CD4-positive, alpha-beta T cell treated with Interleukin-2 at 100 ng/mL for 4 hours (primary cell): ENCODE measurements at places on chromosomes 1 and 21.

DNA sequence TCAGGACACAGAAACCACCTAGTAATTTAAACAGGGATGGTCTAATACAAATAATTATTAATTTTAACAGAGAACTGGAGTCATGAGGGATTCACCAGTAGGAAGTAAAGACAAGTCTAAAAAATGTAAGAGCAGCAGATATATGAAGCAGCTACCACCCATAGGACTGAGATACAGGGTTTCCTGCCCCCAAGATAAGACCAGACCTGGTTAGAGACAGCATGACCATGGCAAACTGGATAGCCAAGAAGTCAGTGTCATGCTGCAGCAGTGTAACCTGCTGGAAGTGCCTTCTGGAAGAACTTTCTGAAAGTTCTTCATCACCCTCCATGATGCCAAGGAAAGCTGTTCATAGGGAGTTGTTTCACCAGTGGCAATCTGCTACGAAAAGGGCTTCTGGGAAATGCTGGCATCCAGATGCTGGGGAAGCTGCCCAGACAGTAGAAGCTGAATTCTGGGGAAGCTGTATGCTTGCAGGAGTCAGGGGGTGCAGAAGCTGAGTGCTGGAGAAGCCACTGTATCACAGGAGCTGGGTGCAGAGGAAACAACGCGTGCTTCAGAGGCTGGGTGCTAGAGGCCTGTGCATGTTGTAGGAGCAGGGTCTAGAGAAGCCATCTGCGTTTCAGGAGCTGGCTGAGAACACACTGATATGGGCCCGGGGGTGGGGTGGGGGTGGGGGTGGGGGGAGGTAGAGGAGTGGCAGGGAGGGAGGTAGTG is 356.4 kb downstream of the DISC1 start:
- DNase-seq, result no peak

- peak; percentile 9 for DNase-seq
Measured at GRCh38 chr21:46425041-46425440, 33.6 kb upstream of the DIP2A start.

- DNase-seq, result no peak
Measured at GRCh38 chr1:96104506-96104905, 617.1 kb upstream of the PTBP2 start.

- DNase-seq, result no peak
Measured at GRCh38 chr1:75855010-75855409, 58.3 kb downstream of the MSH4 start.

DNA sequence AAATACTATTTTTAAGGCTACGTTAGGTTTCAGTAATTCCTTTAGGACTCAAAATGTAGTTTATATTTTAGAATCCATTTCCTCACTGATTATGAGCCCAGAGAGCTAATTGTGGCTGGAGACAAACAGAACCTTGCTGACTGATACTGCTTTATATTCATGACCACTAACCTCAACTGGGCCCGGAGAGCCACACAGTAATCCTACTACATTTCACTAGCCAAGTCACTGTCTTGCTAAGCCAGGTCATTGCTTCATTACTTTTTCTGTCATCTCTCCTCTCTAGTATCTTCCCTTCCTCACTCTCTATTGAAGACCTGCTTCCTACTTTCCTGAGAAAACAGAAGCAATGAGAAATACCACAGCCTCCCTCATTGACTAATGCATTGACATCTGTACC is 24.7 kb downstream of the IL23R start:
- no peak for DNase-seq

- no peak for DNase-seq
Measured at GRCh38 chr1:207862241-207862787, 48.6 kb downstream of the CD34 start.
